Left ventricle myocardium inferior (tissue), 1 donor: ENCODE measurements at places on chromosomes 13 and 19. TPM values are rescaled to one million over a fixed set of nuclear protein-coding genes. Genes with fewer than 3 reads are reported as not detected.

Gene EDNRB
- 25.6 TPM for total RNA-seq

GRCh38 chr19:3358689-3359014 is 7.7 kb upstream of the NFIC start:
- DNase-seq = no peak

GRCh38 chr13:113655346-113656002 is 2.5 kb downstream of the ATP4B start:
- DNase-seq = peak; percentile 5

Gene SPTBN4
- 6.1 TPM for total RNA-seq

DNA sequence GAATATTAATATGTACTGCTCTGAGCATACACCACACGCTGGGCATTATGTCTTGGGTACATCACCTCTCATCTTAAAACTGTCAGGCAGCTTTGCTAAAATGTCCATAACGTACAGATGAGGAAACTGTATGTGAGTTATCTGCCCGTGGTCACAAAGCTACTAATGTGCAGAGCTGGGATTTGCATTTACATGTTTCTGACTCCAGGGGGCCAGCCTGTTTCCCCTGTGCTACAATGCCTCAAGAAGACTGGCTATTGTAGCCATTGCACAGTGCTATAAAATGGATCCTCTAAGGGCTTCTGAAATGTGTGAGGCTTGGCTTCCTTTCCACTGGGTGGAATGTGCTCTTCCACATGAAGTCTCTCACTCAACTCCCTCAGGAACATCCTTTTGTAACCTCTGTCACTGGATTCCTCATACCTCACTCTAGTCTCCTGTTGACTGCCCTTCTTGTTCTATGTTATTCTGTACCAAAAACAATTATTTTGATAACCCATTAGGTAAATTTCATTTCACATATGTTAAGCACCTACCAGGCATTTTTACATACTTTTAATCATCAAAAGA is 95.6 kb upstream of the HTR2A start:
- DNase-seq = no peak

- DNase-seq = no peak
These were observed 12.5 kb downstream of the DDA1 start for GRCh38 chr19:17321655-17322489.

DNA sequence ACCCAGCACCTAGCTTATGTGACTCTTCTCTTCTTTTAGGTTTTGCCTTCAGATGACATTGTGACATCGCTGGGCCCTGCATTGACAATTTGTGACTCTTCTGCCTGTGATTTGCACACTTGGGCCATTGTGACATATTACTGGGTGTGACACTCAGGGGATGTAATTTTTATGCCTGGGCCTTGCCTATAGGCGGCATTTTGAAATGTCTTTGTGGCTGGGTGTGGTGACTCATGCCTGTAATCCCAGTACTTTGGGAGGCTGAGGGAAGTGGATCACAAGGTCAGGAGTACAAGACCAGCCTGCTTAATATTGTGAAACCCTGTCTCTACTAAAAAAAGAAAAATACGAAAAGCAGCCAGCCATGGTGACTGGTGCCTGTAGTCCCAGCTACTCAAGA is 28.4 kb upstream of the ZNF681 start:
- no peak for DNase-seq

Gene RAX2
- total RNA-seq = not detected

Gene ZNF649
- total RNA-seq = 7.5 TPM

GRCh38 chr19:31344403-31344802 is 4.8 kb downstream of the TSHZ3 start:
- DNase-seq = no peak

GRCh38 chr13:52925775-52926285 is 77.4 kb upstream of the PCDH8 start:
- peak; percentile 56 for DNase-seq

- DNase-seq = peak; percentile 28
These were observed 605 bp downstream of the CAPNS1 start for GRCh38 chr19:36140304-36141038.

Gene PGLYRP1
- total RNA-seq = not detected
